GM03348 (cell line): ENCODE measurements at places on chromosomes 3 and 15.

DNA sequence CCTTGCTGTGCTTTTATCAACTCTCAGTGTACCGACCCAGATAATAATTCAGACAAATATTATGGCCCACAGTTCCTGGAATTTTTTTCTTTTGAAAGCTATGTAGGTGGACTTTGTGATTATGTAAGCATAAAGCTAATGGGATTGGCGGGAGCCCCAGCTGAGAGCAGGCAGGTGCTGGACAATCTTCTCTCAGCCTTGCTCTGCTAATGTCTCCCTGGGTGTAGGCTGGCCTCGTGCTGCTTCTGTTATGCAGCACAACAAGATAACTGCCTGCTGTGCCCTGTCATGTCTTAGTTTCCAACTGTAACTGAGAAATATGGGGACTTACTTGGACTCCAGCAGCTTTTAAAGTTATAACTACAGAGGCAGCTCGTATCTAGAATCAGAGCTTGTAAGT is 415.0 kb downstream of the PDCD6IP start:
- no peak for DNase-seq

DNA sequence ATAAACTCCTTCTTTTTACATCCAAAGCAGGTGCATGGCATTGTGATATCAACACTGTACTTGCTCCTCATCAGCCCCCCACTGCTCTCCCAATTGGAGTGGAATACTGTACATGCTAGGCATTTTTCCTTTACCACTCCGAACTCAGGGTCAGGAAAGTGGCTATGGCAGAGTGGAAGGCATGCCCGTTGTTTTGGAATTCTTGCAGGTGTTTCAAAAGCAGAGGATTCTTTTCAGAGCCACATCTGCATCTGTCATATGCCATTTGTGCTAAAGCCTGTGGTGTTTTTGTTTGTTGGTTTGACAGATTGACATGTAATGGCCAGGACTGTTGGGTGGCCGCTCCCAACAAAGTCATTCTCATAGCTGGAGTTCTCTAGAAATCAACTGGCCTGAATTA is 41.7 kb downstream of the SOX2 start:
- DNase-seq, result no peak

- no peak for DNase-seq
These were observed 29.8 kb upstream of the PRR23E start for GRCh38 chr3:127162947-127163645.

- DNase-seq, result no peak
These were observed 177.9 kb upstream of the TLE3 start for GRCh38 chr15:70275461-70276138.

DNA sequence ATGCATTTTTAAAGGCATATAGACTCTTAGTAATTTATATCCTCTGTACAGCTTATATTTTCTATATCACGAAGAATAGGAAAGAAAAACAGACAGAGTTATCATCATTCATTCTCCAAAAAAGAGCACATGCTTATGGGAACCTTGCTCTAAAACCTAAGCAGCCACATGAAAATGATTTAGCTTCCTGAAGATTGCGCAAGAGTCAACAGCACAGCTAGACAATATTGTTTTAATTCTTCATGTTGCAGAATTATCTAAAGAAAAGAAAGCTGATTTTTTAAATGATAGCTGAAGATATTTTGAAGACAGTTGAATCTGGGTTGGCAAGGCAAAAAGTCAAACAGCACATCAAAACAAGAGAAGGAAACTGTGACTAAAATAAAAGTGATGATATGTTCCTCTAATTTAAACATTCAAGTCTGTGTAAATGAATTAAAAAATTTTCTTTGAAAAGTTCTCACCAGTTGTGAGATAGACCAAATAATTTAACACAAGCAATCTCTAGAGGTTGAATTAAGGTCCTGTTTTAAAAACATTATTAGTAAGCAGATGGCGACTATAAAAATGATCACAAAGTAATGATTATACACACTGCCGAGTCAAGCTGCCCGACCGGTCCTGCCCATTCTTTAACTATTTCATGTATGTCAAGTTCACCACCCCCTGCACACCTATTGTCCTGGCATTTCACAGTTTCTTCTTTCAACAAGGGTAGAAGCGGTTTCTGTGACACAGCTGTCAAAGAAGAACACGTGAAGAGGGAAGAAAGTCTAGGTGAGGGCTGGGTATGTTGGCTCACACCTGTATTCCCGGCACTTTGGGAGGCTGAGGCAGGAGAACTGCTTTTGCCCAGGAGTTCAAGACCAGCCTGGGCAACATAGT is 74.2 kb upstream of the BHLHE40 start:
- peak; percentile 48 for DNase-seq

DNA sequence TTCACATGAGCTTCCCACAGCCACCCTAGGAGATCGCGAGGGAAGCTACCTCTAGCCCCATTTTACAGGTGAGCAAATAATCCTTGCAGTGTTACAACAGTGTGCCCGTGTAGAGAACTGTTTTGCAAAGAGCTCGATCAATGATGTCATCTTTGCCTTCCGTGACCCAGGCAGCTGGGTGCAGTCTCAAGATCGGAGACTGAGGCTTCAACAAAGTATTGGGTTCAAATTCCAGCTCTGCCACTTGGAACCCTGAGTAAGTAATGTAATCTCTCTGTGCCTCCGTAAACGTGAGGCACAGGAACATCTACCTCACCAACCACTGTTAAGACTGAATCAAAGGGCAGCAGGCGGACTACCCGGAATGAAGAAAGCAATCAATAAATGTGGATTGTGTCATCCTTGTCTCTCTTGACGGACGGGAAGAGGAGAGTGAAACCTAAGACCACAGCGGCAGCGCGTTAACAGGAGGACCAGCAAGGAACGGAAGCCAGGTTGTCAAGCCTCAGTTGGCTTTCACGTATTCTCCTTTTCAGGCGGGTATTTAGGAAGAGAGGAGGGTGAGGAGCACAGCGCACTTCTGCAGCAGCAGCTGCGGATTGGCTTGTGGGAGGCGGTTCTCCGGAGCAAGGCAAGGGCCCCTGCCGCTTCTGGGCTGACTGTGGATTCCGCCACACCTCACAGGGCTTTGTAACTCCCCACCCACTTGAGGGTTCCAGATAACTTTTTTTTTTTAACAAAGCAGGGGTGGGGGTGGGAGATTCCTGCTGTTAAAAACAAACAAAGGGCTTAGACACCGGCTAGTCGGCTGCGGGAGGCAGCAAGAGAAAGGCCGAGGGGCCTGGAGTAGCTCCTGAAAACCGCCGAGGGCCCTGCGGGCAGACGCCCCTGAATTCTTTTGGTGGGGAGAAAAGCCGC is 1.5 kb upstream of the SMAD3 start:
- DNase-seq, result no peak

GRCh38 chr3:43866529-43867353 is 176.0 kb downstream of the ABHD5 start:
- peak; percentile 77 for DNase-seq

- DNase-seq, result no peak
These were observed 141.7 kb upstream of the IQSEC1 start for GRCh38 chr3:13214847-13215472.

DNA sequence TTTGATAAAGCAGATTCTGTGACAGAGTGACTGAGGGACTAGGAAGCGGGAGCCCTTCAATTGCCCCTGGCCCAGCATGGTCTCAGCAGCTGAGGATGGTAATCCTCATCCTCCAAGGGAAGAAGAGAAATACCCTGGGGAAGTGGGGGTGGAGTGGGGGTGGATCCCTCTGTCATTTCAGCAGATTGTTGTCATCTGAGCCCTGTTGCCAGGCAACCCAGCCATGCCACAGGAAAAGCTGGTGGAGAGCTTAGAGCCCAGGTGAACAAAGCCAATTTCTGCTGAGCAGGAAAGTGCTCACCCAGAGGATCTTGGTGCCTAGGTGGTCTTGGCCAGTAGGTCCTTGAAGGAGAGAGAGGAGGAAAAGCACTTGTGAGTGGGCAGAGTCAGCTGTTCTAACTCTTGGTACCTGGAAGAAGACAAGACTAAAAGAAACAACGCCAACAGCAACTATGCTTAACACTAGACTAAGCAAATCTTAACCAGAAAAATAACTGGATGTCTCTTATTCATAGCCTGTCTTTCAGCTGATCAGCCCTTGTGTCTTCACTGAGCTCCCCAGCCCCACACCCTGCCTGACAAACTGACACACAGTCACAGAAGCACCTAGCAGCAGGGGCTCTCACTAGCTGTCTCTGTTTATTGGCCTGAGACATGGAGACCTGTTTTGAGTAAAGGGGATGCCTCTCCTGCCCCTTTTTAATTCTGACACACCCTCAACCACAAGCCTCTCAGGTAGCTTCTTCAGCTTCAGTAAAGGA is 40.1 kb upstream of the DCLK3 start:
- no peak for DNase-seq

- DNase-seq, result no peak
These were observed 146.6 kb downstream of the CHSY1 start for GRCh38 chr15:101105059-101105891.

DNA sequence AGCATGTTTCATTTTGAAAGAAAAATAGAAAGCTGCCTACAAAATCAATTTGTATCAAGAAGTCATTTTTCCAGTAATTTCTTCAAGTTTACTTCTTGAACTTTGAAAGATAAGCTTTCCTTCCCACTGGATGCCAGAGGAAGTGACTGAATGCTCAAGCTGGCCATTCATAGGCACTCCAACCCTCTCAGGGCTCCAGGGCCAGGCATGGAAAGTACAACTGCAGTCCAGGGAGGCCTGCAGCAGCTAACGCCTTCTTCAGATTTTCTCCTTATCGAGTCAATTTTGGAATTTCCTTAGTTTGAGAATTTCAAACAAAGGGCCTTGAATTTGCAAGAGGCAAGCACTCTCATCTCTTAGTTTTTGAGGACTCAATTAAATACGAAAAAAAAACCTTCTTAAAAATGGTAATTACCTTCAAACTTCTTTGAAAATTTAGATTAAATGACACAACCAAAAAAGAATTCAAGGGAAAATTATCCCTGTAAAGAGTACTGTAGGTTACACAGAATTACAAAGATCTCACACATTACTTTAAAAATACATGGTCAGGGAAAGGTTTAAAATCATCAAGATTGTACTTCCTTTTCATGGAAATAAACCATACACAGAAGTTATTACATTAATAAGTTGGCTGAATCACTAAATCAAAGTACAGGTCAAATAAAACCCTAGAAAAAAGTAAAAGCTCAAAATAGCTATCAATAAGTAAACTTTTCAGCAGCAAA is 2.5 kb downstream of the UBP1 start:
- peak; percentile 36 for DNase-seq

- peak; percentile 67 for DNase-seq
These were observed 35.1 kb upstream of the EIF3J start for GRCh38 chr15:44501768-44502366.

DNA sequence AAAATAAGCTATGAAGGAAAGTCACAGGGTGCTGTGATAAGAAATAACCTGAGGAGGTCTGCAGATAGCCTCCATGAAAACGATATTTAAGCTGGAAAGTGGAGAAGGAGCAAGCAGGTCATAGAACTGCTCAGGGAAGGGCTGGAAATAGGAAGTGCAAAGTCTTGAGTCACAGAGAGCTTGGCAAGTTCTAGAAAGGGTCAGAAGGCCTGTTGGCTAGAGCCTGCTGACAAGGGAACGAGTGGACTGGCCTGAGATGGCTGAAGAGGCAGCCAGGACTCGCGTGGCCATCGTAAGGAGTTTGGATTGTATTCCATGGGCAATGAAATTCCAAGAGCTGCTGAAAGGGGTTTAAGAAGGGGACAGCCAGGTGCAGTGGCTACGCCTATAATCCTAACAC is 64.7 kb upstream of the IL12A start:
- no peak for DNase-seq

DNA sequence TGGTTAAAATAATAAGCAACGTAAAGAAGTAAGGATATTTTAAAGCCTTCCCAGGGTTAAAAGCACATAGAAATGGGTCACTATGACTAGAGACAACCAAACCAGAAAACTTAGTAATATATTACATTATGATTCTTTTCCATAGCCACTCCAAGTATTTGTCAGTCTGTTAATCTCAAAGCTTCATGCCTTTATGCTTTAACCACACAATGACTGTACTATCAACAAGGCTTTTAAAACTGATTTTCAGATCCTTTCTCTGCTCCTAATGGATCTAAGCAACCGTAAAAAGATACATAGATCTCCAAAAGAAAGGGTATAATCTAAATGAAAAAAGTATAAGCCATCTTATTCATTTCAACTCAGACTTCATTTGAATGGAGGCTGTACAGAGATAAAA is 14.4 kb downstream of the SECISBP2L start:
- DNase-seq, result no peak

- DNase-seq, result no peak
These were observed 642.0 kb upstream of the KCNMB2 start for GRCh38 chr3:177894081-177894728.

- DNase-seq, result no peak
These were observed 37.0 kb upstream of the SCN10A start for GRCh38 chr3:38853011-38853410.

DNA sequence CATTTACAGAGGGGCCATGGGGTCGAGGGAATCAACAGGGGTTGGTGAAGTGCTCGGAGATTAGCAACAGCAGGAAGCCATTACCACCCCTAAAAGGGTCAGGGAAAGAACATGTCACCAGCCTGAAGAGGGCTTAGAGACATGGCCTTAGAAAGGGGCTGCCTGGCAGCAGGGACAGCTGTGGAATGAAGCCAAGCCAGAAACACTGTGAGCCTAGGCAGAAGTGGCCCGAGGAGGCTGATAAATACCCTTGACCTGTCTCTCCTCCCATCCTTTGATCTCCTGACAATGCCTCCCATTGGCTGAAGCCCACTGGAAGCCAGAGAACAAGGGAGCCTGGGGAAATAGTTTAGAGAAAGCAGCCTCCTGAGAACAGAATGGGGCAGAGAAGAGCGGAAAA is 31.4 kb downstream of the GPD1L start:
- DNase-seq, result no peak
